ENCODE measurements at places on chromosomes 12 and 14.

GRCh38 chr14:81164167-81164774, 56.5 kb downstream of the GTF2A1 start:
- DNase-seq, result peak; percentile 77

DNA sequence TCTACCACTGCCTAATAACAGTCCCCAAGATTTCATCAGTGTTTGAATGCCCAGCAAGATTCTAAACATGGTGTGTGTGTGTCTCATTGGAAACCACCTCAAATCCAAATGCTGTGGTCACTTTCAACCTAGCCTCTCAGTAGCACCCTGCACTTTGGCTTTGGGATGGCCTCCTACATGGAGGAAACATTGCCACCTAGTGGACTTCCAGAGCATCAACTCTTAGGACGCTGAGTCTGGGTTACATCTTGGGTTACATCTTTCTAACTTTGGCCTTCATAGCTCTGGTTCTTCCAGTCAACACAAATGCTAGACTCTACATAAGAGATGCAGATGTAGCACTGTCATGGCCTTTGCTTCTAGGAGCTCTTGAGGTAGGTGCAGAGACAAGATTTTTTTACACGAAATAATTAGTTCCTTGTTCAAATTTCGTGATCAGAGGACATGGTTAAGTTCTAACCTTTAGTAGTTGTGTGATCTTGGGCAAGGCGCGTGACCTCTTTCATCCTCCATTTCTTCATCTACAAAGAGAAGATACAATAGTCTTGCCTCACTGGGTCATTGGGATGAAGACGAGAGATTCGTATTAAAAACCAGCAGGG, 113.5 kb upstream of the VASH1 start:
- DNase-seq, result peak; percentile 47

GRCh38 chr12:65517656-65518210, 239.2 kb downstream of the MSRB3 start:
- no peak for DNase-seq

GRCh38 chr14:80352471-80352870, 141.2 kb upstream of the DIO2 start:
- no peak for DNase-seq

DNA sequence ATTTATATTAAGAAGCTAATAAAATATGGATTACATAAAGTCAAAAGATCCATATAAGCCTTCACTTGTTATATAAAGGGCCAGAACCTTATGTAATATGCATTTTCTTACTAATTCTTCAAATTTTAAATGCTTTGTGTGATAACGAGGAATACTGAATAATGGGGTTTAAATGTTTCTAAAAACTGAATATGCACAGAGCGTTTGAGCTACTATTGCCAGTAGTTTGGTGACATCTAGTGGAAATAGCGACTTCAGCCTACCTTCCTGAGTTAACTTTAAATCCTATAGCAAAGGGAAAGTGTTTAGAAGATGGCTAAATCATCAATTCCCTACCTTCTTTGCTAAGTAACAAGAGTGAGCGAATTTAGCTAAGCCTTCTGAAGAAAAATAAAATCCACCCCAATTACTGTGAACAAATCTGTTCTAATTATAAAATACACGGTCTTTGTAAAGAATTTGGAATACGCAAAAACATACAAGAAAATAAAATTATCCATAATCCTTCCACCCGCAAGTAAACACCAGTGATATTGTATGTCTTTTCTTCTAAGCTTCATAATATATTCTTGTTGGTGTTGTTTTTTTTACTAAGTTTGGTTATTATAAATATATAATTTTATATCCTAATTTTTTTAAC, 115.5 kb upstream of the G2E3 start:
- DNase-seq, result peak; percentile 28

DNA sequence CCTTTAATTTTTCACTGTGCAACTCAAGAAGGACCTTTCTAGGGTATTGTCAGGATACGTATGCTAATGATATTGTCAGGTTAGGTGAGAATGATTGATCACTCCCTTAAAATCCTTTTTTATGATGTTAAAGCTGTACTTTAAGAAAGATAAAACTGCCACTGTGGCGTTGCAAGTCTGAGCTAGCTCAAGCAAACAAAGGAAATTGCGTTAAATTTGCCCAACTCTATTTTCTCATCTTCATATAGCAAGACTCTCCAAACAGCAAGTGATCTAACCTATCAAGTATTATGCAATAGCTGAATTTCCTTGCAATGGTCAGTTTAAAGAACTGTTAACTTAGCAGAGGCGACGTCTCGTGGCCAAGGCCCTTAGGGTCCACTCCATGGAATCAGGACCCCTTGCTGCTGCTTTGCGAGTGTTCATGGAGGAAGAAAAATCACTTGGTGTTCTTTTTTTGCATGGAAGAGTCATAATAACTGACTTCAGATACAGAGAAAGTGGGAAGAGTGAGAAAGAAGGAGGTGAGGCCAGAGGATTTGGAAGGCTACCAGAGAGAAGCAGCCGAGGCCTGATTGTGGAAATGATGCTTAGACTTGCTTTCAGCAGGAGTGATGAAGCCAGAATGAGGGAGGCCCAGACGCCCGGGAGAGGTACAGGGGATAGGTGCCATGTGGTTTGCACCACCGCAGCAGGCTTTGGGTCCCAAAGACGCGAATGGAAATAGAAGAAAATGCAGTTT, 2.5 kb downstream of the TRAF3 start:
- DNase-seq, result no peak

DNA sequence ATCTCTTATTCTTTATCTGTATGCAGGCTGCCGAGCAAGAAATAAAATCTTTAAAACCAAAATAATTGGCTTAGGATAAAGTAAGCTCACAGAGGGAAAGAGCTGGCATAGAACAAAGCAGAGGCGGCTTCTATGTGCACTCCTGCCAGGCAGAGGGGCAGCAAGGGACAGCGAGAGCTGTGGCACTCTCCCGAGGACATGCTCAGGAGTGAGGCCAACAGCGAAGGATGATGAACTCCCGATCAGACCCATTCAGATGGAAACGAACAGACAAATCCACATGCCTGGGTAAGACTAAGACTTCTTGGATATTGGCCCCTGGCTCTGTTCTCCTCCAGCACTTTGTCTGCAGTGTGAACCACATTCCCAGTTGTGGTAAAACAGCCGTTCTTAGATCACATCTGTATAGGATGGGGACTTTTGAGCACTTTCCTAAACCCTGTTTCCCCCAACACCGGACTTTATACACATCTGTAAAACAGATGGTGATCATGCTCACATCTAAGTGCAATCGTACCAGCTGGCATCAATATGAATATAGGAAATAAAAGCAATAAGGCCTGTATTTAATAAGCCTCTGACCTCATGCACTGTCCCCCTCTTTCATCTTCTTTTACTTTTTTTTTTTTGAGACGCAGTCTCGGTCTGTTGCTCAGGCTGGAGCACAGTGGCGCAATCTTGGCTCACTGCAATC, 134.1 kb downstream of the PPM1H start:
- DNase-seq, result no peak

All from NCI-H1105 (cell line).